ENCODE measurements at places on chromosomes 4 and X.

GRCh38 chr4:86386817-86387415 lies 27.1 kb upstream of the MAPK10 start:
- no peak for DNase-seq

- no peak for DNase-seq
These were observed 662 bp downstream of the APBB2 start for GRCh38 chr4:41213625-41214135.

GRCh38 chr4:7240306-7240705 lies 48.0 kb downstream of the SORCS2 start:
- DNase-seq = no peak

GRCh38 chr4:11366859-11367258 lies 61.8 kb downstream of the HS3ST1 start:
- no peak for DNase-seq

DNA sequence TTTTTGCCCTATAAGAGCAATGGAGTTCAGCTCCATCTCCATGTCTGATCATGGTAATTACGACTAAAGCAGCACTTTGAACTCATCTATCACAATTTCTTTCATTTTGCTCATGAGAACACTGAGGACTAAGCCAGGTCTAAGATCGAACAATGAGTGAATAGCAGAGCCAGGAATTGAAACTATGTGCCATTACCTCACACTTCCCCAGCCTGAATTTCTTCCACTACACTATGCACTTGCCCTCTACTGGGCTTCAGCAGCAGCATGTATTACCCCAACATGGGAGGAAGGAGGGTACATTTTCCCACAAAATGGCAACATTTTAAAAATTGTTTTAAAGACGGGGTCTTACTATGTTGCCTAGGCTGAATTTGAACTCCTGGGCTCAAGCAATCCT lies 274.7 kb upstream of the FGF13 start:
- DNase-seq = no peak

GRCh38 chr4:8280158-8280875 lies 10.8 kb downstream of the HTRA3 start:
- no peak for DNase-seq

DNA sequence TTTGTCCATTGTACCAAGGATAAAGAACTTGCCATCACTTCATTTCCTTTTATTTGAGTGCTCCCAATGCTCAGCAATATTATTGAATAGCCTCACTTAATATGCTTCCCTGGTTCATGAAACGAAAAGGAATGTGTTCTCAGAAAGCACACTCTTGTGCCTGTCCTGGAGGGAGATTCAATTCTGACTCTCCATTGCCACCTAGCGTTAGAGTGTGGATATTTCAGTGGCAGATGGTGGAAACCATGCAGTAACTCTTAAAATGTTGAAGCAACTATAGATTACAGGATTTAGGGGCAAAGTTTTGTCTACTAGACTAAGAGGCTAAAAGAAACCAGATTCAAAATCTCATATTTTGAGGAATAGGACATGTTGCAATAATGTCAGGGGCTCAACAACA lies 36.0 kb downstream of the GAB3 start:
- no peak for DNase-seq

DNA sequence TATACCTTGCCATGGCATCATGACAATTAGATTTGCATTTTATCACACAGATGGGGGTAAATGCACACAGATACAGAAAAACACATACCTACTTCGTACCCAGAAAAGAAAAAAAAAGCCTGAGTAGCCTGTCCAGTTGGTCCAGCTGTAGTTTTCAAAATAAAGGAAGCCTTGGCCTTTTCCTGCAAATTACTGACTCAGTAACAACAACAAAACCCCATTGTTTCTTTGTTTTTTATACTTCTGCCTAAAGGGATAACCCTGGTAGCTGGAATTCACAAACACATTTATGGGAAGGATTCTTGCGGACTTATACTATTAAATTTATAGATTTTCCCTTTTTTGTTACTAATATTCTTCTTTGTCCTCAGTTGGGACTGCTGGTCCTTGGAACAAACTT lies 156.4 kb upstream of the PCDH10 start:
- DNase-seq = no peak

DNA sequence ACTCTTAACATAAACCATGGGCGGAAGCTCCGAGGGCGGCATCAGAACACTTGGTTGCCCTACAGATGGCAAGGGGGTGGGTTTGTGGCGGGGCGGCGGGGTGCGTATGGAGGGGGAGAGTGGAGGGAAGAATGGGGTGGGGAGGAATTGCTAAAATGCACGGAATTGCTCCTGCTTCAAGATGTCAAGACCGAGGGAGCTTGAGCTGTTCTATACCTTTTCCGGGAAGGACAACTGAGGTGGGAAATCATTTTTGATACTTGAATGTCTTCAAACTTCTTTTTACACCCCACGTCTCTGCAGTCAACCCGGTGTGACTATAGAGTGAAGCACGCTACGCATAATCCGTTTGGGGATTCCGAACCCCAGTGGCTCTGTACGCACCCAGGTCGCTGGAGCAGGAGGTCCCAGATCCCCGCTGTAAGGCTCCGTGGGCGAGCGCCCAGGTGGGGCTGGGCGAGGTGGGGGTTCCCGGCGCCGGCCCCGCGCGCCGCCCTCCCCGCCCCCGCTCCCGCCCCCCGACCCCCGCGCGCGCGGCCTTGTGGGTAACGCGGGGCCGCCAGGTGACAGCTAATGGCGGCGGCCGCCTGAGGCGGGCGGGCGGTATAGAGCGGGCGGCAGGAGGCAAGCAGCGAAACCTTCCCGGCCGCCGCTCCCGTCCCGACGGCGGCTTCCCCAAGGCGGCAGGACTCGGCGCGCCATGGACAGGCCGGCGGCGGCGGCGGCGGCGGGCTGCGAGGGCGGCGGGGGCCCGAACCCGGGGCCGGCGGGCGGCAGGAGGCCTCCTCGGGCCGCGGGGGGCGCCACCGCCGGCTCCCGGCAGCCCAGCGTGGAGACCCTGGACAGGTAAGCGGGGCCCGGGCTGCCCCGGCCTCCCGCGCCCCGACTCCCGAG lies at the start of gene MTMR1:
MTMR1 (plus strand) TSS at position 566 of the 894 bp plus-strand sequence; CDS start at position 701, 135 bp downstream.
- DNase-seq = no peak

GRCh38 chr4:16289897-16290554 lies 63.8 kb upstream of the TAPT1 start:
- DNase-seq = no peak

- no peak for DNase-seq
These were observed 173.8 kb downstream of the NSUN7 start for GRCh38 chr4:40923316-40924095.

GRCh38 chr4:156615066-156615531 lies 356.5 kb downstream of the PDGFC start:
- peak; percentile 94 for DNase-seq

GRCh38 chr4:53040851-53041250 lies 178.7 kb downstream of the RASL11B start:
- DNase-seq = no peak

DNA sequence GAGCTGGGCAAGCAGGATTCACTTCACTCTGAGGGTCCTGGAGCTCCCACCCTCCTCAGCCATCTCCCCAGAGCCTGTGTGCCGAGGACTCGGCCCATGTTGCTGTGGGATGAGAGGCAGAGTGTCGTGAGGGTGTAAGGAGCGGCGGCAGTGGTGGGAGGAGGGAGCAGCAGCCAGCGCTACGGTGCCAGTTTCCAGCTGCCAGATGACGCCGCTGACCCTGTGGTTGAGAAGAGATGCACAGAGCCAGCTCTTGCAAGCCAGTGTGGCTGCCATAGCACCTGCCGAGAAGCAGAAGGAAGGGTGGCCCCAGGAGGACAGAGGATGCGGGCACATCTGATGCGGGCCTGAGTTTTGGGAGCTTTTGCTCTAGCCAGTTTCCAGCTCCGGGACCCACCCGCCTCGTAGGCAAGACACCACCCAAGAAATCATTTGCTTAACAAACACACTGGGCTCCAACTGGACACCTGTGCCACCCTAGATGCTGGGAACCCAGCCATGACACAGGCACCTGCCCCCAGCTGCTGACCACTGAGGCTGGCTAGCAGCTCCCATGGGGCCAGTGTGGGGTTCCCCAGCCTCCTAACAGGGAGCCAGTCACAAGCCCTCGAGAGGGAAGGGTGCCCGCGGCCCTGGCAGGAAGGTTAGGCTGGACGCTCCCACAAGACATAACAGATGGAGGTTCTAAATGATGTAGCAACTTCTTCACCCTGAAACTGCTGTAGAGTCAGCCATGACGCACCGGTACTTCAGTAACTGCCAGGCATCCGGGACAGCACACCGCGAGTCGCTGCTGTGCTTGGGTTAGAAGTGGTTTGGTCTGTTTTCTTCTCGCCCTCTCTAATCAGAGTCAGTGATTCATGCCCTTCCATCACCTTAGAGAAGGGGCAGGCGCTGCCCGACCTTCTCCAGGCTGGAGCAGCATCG lies 8.9 kb downstream of the MSANTD1 start:
- peak; percentile 47 for DNase-seq

- no peak for DNase-seq
These were observed 77.8 kb downstream of the SHROOM2 start for GRCh38 chrX:9864011-9864410.

DNA sequence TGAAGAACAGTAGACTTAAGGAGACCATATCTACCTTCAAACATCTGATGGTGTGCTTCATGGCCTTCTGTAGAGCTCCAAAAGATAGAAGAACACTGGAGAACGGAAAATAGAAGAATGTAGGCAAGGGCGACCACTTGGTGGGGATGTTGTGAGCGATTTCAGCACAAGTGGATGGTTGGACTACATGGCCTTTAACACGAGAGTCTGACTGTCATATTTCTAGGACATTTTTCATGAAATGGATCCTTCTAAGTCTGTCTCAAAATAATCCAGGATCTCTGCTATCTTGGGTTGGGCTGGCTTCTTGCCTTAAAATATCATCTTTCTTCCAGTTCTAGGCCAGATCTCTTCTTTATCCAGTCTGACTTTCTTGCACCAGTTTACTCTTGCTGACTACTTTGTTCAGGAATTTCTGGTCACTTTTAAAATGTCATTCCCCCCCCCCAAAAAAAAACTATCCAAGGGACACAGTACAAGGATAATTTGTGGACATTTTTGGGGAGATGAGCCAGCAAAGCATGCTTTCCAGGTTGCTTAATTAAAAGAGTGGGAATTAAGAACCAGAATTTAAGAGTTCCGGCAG lies 1.2 kb upstream of the MID1IP1 start:
- no peak for DNase-seq

DNA sequence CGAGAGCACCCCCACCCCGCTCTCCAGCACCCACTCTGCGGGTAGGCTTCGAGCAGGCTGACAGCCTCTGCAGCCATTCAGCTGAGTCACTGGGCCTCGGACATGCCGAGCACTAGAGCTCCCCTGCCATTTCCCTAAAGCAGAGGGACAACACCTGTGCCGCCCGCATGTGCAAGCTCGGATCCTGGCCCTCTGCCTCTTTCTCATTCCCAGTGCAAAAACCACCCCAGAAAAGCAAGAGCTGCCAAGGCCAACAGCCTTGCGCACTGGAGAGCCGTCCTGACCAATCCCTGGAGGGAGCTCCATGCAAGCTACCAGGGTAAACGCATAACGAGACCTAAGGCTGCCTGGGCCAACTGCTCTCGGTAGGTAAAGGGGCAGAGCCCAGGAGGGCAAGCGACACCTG lies 5.3 kb downstream of the HCFC1 start:
- DNase-seq = no peak

DNA sequence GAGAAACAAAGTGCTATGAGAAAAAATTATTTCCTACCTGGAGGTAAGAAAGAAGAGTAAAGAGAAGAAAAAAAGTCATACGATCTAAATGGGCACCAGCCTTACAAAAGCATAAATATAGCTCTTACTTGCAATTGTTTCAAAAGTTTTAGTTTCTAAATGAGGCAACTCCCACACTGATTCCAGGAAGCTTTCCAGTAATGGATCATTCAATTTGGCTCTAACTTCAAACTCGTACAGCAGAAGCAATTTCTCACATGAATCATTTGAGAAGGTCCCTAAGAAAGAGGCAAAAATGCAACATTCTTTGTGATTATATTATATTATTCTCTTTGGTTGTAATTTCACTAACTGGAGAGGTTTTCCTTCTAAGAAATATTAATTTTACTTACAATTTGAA lies 109.9 kb downstream of the DLG3 start:
- no peak for DNase-seq

GRCh38 chr4:88938138-88938537 lies 118.8 kb downstream of the FAM13A start:
- peak; percentile 72 for DNase-seq

- no peak for DNase-seq
These were observed 41.6 kb downstream of the ZCCHC12 start for GRCh38 chrX:118865231-118865630.

DNA sequence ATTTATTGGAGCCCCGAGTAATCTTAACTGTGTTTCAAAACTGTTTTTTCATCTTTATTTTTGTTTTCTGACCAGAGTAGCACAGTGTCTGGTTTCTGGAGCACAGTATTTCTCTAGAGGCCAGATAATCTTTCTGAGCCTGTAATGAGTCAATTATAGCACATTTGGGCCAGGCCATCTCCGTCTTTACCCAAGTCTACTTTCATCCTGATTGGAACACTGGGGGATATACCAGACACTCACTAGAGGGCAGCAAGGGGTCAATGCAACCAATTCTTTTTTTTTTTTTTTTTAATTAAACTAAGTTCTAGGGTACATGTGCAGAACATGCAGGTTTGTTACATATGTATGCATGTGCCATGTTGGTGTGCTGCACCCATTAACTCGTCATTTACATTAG lies 282.0 kb downstream of the ARHGAP24 start:
- DNase-seq = no peak

- no peak for DNase-seq
These were observed 33.2 kb upstream of the MSANTD1 start for GRCh38 chr4:3215733-3216132.

DNA sequence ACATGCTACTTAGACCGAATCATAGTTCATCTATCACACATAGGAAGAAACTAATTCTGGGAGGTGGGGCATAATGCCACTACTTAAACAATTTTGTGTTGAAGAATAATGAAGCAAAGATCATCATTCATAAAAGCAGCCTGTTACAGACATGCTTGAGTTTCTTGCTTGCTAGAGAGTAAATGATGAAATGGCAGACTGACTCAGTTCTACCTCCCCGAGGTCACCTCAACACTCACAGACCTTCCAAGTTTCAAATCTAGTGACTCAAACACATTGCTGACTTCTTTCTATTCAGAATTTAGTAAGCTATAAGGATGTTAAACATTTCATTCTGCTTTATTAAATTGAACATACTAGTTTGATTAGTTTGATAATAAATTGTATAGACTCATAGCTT lies 636.5 kb upstream of the FRG1 start:
- no peak for DNase-seq

DNA sequence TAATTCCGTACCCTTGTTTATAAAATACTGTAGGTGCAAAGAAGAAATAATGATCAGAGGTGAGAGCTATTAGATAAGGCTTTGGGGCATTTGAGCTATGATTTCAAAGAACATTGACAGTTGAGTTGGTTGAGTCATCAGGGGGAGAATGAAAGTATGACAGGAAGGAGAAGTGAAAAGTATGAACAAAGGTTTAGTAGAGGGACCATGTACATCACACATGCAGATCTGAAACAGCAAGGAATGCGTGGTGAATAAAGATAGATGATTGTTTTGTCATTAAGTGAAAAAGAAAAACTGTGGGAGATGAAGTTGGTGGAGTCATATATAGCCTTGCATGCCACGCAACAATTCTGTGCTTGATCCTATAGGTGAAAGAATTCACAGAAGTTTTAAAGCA lies 163.1 kb downstream of the ARAP2 start:
- no peak for DNase-seq
